NCI-H2081 (cell line): ENCODE measurements at places on chromosomes 7 and 10.

DNA sequence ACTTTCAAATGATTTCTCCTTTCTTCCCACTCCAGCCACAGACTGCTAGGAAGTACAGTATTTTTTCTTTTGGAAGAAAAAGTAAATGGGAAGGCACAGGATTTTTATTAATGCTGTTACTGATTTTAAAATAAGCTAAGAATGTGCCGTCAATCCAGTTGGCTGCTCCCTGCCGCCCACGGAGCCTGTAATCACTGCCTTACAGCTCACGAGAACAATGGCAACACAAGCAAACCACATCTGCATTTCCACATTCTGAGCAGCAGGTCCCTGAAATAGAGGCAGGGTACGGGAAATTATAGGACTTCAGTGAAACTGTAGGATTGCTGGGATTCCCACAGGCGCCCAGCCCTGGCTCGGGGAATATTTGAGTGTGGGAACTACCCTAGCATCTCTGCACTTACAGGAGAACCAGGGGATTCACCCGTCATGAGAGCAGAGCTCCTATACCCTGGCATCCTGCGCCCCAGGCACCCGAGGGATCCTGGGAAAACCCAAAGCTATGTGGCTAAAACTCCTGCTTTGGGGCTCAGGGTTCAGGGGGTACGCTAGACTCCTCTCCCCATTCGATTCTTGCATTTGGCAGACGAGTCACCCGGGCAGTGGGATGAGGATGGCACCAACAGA is 72.9 kb upstream of the TNS3 start:
- DNase-seq = no peak

DNA sequence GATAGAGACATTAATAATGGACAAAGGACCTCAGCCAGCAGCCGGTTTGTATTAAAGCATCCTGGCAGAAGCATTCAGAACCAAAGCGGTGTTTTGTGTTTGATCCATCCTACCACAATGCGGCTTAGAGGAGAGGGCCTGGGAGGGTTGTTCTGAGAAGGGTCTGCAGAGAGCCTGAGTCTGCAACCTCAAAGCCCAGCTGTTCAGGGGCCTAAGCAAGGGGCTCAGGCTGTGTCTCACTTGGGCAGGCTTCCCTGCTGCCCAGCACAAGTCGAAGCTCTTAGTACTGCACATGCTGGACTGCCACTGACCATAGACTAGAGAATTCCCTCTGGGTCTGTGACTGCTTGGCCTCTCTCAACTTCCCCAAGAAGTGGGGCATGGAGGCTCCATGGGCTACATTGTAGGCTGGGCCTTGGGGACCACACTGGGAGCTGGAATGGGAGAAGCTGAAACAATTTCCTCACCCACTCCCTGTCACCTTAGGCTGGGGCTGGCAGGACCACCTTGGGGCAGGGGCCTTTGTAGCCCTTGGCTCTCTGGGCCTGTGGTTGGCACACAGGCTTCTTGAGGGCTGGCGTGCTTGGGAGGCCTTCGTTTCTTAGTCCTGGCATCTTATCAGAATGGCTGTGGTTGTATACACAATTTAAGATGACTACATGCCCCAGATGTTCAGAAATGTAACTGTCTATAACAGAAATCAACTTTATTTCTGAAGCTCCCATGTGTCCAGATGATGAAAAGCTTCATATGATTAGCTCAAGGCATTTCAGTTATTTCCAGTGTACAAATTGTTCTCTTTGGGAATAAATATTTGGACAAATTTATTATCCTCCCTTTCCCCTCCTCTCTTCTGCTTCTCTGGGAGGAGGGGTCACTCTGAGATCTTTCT is 44.5 kb downstream of the LRRC18 start:
- DNase-seq = no peak

- no peak for DNase-seq
Measured at GRCh38 chr7:49718760-49719159, 54.7 kb upstream of the VWC2 start.

DNA sequence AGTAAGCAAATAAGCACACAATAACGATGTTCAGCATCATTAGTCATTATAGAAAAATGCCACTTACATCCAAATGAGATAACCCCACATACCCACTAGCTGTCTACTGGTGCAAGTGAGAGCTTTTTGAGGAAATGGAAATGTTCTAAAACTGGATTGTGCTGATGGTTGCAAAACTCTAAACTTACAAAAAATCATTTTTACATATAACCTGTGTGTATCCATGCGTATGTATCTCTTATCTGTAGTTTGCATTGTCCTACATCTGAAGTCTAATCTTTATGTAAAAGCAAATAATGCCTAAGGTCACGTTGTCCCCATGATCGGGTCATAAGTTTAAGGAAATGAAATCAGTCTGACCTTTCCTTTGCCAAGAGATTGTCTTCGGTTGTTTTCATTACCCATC is 81.6 kb upstream of the DNAJB6 start:
- no peak for DNase-seq

GRCh38 chr10:15760681-15761080 is 41.0 kb upstream of the ITGA8 start:
- no peak for DNase-seq

DNA sequence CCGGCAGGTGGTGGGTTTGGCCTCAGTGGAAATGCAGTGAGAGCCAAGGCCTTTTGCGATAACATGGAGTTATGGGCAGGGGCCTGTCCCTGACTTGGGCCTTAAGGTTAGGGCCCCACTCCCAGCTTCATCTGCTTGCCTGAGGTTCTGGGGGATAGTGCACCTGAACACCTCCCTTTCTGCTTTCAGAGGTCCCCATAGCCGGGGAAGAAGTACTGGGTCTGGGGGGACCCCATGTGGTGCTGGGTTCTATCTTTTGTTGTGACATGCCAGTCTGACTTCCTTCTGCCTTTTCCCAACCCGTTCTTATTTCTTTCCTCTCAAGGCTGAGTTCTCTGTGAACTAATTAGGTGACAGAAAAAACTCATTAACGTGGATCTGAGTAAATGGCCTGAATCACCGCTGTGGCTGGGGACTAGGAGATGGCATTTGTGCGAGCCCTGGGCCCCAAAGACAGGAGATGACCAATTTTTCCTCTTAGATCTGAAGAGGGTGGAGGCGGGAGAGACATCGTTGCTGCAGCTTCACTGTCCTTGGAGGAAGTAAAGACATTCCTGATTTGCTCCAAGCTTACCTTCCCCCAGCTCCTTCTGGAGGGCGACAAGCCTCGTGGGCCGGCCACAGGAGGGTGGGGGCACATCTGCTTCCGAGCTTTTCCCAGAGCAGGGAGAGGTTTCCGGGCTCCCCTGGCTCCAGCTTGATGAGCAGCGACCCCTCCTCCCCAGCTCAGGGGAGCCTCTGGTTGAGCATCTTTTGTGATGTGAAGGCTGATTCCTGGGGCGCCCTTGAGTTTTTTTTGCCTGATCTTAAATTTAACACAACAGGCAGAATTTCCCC is 2.0 kb downstream of the AGAP3 start:
- DNase-seq = no peak

GRCh38 chr7:143245123-143245522 is 18.1 kb upstream of the GSTK1 start:
- peak; percentile 50 for DNase-seq

DNA sequence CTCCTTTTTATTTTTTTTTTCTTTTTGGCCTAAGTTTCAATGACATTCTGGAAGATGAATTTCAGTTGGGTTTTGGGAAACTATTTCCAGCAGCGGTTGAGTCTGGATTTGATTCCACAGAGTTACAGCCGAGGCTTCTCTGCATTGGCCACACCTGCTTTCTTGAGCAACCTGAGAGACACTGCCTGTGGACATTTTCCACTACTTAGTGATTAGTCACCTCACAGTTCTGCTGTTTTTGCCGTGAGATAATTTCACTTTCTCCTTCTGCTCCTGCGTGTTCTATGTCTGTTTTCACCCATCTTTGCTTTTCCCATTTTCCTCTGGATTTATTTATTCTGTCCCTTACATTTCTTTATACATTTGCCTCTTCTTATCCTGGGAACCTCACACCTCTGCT is 243.0 kb downstream of the BICC1 start:
- no peak for DNase-seq

DNA sequence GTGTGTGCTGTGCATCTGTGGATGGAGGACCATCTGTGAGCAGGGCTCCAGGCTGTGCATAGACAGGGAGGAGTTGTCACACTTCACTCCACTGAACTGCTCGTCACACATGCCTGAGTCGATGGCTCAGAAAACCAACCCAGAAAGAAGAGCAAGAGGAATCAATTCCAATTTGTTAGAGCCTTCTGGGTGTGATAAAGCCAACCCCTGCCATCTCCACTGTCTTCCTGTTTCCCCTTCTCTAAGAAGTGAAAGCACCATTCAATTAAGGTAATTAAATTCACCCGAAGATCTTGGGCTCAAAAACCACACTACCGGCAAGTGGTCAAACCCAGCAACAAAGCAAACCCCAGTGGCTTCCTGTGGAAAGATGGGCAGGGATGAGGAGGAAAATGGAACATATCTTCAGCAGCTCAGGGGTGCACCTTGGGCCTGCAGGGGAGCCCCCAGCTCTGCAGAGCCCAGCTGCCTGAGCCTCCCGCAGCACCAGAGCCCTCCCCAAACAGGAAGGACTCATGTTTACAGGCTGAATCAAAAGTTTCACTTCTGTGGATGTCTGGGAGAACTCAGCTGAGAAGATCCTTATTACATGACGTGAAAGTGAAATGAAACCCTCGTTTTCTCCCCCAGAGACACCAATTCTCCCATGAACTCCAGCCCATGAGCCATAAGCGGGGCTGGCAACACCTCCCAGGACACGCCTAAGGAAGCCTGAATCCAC is 10.9 kb downstream of the C10orf71 start:
- DNase-seq = no peak
